Caki2 (cell line): ENCODE measurements at places on chromosomes 12 and 14. TPM values are rescaled to one million over a fixed set of nuclear protein-coding genes. Genes with fewer than 3 reads are reported as not detected.

SPATS2 gene
- total RNA-seq, result 63.0 and 91.4 TPM in 2 replicates

DNA sequence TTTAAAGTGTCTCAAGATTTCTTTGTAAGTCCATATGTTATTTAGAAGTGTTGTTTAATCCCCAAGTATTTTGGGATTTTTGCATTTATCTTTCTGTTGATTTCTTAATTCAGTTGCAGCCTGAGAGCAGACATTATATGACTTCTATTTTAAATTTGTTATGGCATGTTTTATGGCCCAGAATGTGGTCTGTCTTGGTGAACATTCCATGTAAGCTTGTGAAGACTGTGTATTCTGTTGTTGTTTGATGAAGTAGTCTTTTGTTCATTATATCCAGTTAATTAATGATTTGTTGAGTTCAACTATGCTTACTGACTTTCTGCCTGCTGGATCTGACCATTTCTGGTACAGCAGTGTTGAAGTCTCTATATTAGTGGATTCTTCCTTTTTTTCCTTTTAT, 34.0 kb downstream of the LEMD3 start:
- DNase-seq, result no peak

GRCh38 chr12:110668480-110669192, 20.3 kb downstream of the HVCN1 start:
- no peak for DNase-seq

DNA sequence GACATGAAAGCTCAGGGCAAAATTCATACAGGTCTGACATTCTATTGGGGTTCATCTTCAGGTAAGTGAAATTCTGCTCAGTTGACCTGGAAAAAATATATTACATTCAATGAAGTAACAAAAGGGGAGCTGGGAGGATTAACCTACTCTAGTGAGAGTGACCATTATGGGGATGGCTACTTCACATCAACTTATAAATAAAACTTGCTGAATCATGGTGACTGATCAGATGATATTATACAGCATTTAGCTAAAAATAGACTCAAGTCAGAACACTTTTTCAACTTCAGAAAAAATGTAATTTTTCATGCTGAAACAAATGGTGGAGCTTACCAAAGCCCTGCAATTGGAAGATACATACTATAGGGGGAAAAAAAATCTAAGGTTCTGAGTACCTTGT, 800.2 kb downstream of the FSCB start:
- peak; percentile 20 for DNase-seq

RIMBP2 gene
- not detected in 2 replicates for total RNA-seq
